Right renal cortex interstitium (tissue), 3 donors: ENCODE measurements at places on chromosomes 2 and 18. TPM values are rescaled to one million over a fixed set of nuclear protein-coding genes. Genes with fewer than 3 reads are reported as not detected.

FOSL2 gene
- polyA plus RNA-seq: 24.7 TPM

FBXO48 gene
- polyA plus RNA-seq: 1.7 TPM

CFC1B gene
- not detected for polyA plus RNA-seq

PPP1R1C gene
- 2.0 TPM for polyA plus RNA-seq

PPP3R1 gene
- 59.7 TPM for polyA plus RNA-seq

ESPNL gene
- 0.39 TPM for polyA plus RNA-seq

ALPP gene
- not detected for polyA plus RNA-seq

CERKL gene
- 12.9 TPM for polyA plus RNA-seq

HNMT gene
- 66.9 TPM for polyA plus RNA-seq
